Mesothelial cell of epicardium (in vitro differentiated cells): ENCODE measurements at places on chromosomes 6 and 20. TPM values are rescaled to one million over a fixed set of nuclear protein-coding genes. Genes with fewer than 3 reads are reported as not detected.

C6orf15 gene
- total RNA-seq: not detected in 3 replicates

EYA2 gene
- 9.0 to 10.2 TPM (median 9.3 TPM) in 3 replicates for total RNA-seq

TTBK1 gene
- total RNA-seq: 0.29 to 0.34 TPM (median 0.29 TPM) in 3 replicates

MYLK4 gene
- total RNA-seq: 0.86 to 0.97 TPM (median 0.89 TPM) in 3 replicates

BPI gene
- not detected in 3 replicates for total RNA-seq

PRL gene
- total RNA-seq: 0.23 TPM in 1 of 3 replicates, not detected in the others

LYRM2 gene
- 26.4 to 29.8 TPM (median 27.1 TPM) in 3 replicates for total RNA-seq

HMGCLL1 gene
- 1.7 to 3.5 TPM (median 2.4 TPM) in 3 replicates for total RNA-seq

- DNase-seq: no peak
Observed at GRCh38 chr6:12116264-12116800, 104.2 kb downstream of the HIVEP1 start.

DNA sequence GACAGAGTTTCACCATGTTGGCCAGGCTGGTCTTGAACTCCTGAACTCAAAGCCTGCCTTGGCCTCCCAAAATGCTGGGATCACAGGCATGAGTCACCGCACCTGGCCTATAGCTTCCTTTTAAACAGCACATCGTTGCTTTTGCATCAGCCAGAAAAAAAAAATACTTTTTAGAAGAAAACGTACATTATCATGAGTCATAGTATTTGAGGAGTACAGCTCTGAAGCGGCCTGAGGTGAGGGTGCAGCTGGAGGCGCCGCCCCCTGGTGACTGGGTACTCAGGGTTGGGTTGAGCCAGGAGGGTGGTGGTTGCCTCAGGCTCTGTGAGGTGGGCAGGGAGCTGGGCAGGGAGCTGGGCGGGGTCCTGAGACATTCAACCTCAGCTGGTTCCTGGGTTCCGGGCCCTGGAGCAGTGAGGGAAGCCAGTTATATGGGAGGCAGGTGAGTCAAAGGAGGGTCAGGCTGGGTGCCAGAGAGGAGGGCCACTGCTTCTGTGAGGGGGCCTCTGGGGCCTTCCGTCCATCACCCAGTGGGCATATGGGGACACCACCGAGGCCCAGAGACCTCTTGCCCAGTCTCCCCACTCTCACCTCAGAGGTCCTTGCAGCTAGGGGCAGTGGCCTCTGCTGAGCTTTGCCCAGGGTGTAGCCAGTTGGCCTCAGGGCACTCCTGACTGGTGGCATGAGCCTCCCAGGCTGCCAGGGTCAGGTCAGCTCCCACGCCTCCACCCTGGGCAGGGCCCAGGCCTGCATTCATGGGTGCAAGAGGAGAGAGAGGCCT lies 11.7 kb upstream of the ID1 start:
- no peak for DNase-seq

- no peak for DNase-seq
Observed at GRCh38 chr6:47007657-47008396, 34.3 kb downstream of the ADGRF1 start.

DNA sequence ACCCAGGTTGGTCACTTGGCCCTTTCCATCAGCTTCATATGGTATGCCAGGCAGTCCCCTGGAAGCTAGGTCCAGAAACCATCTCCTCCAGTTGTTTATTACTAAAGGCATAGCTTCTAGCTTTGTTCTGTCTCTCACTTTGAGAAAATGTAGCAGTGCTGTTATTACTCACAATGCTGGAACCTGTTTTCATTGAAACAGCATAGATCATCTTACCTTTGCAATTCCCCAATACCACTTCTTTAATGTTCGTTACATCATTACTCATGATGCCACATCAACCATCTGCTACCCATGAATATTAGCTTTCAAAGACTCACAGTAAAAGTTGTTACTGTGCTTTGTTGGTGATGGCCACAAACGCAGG lies 88.3 kb downstream of the ADAT2 start:
- DNase-seq: no peak

- no peak for DNase-seq
Observed at GRCh38 chr20:63235399-63235983, at the start of gene BIRC7. Gene BIRC7, plus strand, starts transcription at chr20:63235905. Its CDS starts 192 bp downstream, at chr20:63236097.

- no peak for DNase-seq
Observed at GRCh38 chr6:93394471-93394870, 24.9 kb downstream of the EPHA7 start.

DNA sequence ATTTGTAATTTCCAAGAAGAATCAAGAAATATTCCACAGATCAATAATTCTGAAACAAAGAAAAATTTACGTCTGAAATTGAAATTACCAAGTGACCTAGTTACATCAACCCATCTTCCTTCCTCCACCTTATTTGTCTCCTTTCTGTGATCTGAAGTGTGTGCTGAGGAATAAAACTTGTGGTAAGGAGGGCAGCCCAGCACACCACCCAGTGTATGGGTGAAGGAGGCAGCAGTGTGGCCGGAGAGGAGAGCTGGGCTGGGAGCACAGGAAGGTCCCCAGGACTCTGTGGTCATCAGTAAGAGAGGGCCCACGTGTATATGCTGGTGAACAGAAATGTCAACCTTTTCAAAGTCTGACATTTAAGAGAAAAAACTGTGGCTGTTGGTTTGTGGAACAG lies 11.3 kb upstream of the CCR6 start:
- DNase-seq: no peak

- DNase-seq: no peak
Observed at GRCh38 chr6:5234874-5235273, 25.9 kb downstream of the LYRM4 start.

GRCh38 chr20:56465997-56466396 lies 2.4 kb upstream of the RTF2 start:
- no peak for DNase-seq

- no peak for DNase-seq
Observed at GRCh38 chr6:28947831-28948270, 24.1 kb upstream of the TRIM27 start.

GRCh38 chr6:306641-307061 lies 14.4 kb downstream of the DUSP22 start:
- DNase-seq: no peak

- no peak for DNase-seq
Observed at GRCh38 chr6:43500921-43501320, 9.2 kb downstream of the LRRC73 start.

- no peak for DNase-seq
Observed at GRCh38 chr20:31587545-31588389, 17.3 kb upstream of the ID1 start.

DNA sequence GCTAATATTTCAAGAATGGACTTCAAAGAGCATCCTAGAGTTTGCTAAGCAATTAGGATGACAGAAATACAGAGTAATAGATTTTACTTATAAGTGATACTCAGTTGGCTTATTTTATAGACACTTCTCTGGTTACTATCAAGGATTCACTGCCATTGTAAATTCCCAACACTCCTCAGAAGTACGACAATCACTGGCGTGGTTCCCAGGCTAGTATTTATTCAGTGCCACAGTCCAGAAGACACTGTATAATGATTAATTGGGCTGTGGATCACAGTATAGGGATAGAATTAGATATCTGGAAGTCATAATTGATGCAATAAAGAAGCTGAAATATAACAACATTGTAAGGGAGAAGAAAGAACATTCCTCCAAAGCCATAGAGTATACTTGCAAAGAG lies 15.7 kb downstream of the MANEA start:
- DNase-seq: no peak

DNA sequence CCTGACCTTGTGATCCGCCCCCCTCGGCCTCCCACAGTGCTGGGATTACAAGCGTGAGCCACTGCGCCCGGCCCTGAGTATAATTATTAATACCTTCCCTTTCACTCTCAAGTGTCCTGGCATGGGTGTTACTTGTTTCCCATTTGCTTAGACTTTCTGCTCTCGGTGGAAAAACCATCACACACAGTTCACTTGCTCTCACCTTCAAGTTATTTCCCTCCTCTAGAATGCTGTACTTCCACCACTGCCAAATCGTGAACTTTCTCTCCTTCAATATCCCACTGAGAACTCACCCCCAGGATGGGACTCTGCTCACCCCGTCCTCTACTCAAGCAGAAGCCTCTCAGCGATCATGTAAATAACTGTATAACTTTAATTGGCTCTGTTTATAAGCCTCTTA lies 4.6 kb upstream of the HIVEP1 start:
- DNase-seq: no peak

DNA sequence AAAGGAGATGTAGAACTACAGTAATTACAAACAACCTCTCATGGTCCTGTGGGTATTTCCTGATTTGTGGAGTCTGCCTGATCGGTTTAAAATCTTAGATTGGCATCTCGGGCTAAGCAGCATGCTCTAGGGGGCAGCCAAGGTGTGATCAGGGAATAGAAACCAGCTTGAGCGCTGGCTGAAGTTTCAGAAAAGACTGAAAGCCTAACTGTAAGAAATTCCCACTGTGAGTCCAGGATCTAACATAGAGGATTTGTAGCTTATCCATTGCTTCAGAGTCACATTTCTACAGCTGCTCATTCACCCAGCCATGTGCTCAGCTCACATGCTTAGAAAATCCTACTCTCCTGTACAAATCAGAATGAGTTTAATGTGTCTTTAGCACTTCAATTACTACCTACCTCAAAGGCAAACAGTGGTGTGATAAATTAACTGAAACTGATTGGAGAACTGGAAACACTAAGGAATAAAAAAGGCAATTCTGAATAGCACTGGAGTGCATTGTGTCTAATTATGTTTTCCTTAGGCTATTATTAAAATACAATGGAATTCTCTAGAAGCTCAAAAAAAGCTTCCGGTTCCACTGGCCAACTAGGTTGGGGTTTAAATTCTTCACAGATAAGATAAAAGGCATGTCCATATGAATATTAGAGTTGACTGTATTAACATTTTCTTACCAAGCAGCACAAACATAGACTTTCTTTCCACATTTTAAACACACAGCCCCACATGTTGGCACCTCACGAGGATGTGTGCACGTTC lies 73.8 kb upstream of the MPC1 start:
- no peak for DNase-seq

- DNase-seq: no peak
Observed at GRCh38 chr6:20447157-20447556, 45.5 kb downstream of the E2F3 start.

GRCh38 chr6:12585497-12585958 lies 131.0 kb upstream of the PHACTR1 start:
- DNase-seq: no peak

- no peak for DNase-seq
Observed at GRCh38 chr6:143368426-143368825, 82.1 kb downstream of the ADAT2 start.

DNA sequence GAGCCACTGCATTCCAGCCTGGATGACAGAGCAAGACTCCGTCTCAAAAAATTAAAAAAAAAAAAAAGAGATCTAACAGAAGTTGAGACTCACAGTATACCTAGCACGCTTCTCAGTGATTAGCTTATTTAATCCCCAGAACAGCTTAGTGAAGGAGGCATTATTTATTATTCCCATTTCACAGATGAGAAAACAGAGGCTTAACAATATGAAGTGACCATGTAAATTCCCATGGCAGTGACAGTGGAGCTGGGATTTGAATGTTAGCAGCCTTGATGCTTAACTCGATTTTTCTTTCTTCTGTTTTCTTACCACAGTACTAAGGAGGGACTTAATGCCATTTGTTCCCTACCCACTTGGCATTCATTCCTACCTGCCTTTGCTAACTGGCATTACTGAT lies 89.9 kb upstream of the ZNF217 start:
- DNase-seq: no peak

DNA sequence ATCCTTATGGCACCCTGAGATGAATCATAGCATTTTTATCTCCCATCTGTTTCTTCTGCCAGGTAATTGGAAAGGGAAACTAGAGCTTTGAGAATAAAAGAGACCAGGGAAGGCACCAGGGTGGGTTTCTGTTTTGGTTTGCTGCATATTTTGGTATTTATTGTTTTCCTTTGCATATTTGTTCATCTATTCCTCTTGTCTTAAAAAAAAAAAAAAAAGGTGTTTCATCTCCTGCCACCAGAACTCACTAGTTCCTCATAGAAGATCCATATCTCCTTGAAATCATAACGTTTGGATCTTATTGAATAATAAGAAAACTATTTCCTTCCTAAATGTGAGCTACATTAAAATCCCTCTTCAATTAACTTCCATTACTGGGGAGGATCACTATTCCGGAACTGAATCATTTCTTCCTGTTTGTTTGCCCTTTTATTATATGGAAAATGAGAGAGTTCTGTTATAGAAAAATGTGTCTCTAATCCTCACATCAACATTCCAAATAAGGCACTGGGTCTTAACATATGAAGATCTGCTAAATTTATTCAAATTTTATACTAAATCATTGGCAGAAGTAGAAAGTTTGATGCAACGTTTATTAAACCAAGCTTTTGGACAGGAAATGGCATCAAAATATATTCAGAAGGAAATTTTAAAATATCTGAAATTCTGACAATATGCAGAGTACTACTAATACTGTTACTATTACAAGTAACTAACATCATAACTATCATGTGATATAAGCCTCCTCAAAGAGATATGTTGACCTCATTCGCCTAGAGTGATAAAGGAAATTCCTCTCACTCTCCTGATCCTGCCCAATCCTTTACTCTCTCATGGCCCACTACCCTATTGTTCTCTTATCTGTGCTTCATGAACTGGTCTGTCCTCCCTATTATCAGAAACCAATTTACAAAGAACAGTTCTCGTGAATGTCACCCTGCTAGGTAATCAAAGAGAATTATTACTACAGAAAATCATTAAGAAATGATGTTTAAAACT lies 229.4 kb upstream of the RSPO3 start:
- DNase-seq: no peak

- DNase-seq: no peak
Observed at GRCh38 chr6:137780447-137781034, 86.5 kb upstream of the TNFAIP3 start.
